ENCODE measurements at places on chromosomes 13 and 19.

DNA sequence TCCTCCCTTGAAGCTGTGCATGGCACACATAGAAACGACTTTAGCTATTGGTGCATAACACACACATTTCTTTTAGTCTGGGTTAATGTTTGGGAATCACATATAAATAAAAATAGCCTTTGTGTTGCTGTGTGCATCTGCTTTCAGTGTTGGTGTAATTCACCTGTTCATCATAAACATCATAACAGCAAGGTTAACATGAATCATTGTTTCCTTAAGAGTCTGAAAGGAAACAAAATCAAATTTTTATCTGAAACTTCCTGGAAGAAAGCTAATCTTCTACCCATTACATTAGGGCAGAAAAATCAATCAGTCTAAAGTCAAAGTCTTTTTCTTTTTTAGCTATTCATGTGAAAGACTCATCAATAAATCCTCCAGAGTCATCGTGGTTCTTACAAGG is 35.0 kb upstream of the TNFSF11 start:
- DNase-seq = no peak

- DNase-seq = no peak
These were observed 58.5 kb upstream of the GPR12 start for GRCh38 chr13:26819046-26819445.

- DNase-seq = no peak
These were observed 17.9 kb downstream of the SLAIN1 start for GRCh38 chr13:77715233-77715891.

GRCh38 chr19:13841962-13842290 is 35.0 kb upstream of the NANOS3 start:
- DNase-seq = no peak
